ENCODE measurements at places on chromosomes 5 and 9.

GRCh38 chr5:122515709-122516431, 203.8 kb downstream of the SNCAIP start:
- peak; percentile 2 for DNase-seq

GRCh38 chr5:33801292-33801691, 90.5 kb downstream of the ADAMTS12 start:
- DNase-seq = no peak

DNA sequence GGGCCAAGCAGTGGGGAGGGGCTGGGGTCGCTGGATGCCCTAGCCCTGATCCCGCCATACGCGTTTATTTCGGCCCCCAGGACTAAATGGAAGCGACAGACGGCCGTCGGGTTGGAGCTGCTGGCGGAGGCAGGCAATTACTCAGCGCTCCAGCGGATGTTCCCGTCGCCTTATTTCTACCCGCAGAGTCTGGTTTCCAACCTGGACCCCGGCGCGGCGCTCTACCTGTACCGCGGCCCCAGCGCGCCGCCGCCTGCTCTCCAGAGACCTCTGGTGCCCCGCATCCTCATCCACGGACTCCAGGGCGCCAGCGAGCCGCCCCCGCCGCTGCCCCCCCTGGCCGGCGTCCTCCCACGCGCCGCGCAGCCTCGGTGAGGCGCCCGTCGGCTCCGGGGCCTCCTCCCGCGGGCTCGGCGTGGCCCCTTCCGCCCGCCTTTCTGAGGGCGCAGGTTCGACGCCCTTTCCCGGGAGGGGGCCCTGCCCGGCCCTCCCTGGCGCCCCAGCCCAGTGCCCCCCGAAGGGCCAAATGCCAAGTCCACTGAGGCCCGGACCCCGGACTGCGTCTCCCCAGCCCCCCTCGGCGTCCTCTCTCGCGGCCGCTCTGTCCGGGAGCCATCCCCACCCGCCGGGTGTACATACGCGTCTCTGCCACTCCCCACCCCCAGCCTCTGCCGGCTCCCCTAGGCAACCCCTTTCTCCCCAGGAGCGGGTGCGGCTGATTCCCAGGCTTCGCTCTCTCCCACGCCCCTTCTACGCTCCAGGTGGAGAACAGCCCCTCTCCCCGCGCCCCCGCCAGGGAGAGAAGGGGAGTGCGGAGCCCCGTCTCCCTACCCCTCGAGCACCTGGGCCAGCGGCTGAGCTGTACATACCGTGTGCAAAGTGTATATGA, 7.0 kb downstream of the BARHL1 start:
- no peak for DNase-seq

DNA sequence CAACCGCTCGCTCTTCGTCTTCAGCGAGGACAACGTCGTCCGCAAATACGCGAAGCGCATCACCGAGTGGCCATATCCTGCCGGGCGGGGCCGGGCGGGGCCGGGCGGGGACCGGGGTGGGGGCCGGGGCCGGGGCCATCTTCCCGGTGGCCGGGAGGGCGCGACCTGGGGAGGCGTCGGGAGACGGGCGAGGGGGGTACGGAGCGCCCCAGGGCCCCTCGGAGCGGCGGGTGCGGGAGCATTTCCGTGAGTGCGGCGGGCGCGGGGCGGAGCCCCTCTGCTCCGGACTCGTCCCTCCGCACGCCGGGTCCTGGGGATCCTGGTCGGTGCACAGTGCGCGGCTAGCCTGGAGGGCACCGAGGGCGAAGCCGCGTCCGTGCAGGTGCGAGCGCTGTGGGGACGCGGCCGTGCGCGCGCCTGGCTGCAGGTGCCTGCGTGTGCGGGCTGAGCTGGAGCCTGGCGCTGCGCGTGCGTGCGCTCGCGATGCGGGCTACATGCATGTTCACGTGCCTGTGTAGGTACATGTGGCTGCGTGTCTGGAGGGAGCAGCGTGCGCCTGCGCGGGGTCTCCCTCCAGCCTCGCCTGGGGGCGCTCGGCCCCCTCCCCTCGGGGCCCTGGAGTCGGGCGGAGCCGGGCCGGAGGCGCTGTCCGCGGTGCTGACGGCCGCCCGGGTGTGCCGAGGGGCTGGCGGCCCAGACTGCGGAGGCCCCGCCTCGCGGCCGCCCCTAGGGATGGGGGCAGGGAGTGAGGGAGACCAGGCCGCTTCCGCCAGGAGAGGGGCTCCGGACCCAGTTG, 762 bp downstream of the CACNA1B start:
- peak; percentile 50 for DNase-seq

DNA sequence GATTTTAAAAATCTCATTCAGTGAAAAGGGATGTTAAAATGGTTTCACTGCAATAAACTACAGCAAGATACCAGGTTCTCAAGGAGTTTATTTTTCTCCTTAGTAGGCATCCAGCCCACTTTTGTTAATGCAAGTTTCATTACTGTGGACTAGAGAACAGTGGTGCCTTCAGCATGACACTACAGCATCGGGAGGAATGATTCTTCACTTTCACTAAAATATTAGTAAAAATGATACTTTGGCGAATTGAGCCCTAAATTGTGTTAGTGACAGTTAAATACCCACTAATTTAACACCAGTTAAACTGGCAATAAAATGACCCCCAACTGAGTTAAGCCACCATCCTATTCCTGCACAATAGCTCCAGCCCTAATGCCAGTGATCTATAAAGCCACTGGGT, 152.2 kb upstream of the MPDZ start:
- no peak for DNase-seq

- DNase-seq = no peak
Observed at GRCh38 chr5:135827965-135828781, 6.3 kb upstream of the SLC25A48 start.

DNA sequence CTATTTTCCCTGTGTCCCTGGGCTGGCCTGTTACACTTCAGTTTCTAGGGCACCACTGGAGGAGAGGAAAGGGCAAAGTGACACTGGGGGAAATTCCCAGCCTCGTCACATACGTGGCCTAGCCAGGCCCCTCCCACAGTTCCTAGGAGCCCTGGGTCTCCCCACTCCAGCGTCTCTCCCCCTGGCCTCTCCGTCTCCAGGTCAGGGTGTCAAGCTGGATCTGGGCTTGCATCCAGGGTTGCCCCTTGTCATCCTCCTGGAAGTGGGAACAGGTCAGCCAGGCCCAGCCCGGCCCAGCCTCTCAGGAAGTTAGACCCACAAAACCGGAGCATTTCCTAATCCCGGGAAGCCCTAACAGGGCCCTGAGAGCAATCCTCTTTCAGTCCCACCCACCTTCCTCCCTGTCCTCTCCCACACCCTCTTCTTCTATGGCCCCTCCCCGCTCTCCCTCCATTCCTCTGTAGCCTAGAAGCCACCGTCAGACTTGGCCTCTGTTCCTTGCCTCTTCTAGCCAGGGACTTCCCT, 4.7 kb upstream of the TNIP1 start:
- DNase-seq = no peak

GRCh38 chr5:1733369-1733768, 66.3 kb downstream of the MRPL36 start:
- DNase-seq = no peak

DNA sequence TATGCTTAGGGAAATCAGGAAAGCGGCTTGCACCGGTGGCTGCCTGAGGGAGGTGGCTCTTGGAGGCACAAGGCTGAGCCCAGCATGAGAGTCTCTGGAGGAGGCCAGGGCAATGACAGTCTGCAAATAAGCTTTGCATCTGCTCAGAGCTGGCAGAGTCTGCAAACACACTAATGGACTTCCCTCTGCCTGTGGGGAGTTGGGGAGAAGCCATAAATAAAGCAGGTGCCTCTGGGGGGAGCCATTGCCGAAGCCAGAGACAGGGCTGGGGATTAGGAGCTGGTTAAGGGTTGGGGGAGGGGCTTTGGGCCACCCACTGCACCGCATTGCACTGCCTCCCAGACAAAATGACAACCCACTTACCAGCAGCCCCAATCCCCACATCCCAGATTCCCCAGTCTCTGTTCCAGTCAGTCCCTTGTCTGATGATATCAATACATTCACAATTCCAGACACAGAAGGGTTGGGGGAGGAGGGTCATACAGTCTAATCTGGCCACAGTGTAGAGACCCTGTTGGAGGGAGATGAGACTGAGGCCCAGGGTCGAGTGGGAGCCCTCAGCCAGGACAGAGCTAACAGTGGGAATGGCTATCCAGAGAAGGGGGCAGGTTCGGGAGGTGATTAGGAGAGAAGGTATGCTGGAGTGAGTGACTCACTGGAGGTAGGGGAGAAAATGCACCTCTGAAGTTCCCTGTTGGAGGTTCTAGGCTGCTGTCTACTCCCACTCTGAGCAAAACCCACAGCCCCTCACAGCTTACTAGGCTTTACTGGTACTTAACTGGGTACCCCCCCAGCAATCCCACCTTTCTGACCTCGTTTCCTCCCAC, 53.7 kb downstream of the PAX5 start:
- DNase-seq = no peak

DNA sequence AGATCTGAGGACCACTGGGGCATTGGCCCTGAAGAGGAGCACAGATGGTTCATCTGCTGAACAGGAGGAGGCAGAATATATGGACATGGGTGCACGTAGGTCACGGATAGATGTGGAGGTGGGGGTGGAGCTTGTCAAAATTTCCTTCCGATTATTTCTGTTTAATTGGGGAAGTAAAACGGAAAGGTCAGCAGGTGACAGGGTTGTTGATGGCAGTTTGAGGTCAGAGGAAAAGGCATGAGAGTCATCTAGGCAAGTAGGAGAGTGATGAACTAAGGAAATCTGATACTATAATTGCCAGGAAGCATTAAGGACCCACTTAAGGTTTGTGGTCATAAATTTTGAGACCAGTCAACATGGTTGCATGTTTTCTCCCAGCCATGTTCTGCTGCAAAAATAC, 8.4 kb upstream of the FAM81B start:
- DNase-seq = no peak

DNA sequence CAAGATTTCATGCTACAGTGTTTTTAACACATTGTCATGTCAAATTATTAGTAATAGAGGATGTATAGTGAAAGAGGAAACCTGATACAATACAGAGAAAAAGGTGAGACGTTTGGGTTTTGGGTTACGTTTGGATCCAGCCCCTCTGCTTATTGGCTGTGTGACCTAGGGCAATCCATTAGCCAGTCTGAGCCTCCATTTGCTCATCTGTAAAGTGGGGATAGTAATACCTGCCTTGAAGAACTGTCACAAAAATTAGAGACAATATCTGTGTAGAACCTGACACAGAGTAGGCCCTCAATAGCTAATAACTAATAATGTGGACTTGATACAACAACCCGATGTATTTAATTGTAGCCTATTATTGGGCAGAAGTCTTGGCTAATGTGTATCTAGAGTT, 4.3 kb upstream of the BOD1 start:
- no peak for DNase-seq

DNA sequence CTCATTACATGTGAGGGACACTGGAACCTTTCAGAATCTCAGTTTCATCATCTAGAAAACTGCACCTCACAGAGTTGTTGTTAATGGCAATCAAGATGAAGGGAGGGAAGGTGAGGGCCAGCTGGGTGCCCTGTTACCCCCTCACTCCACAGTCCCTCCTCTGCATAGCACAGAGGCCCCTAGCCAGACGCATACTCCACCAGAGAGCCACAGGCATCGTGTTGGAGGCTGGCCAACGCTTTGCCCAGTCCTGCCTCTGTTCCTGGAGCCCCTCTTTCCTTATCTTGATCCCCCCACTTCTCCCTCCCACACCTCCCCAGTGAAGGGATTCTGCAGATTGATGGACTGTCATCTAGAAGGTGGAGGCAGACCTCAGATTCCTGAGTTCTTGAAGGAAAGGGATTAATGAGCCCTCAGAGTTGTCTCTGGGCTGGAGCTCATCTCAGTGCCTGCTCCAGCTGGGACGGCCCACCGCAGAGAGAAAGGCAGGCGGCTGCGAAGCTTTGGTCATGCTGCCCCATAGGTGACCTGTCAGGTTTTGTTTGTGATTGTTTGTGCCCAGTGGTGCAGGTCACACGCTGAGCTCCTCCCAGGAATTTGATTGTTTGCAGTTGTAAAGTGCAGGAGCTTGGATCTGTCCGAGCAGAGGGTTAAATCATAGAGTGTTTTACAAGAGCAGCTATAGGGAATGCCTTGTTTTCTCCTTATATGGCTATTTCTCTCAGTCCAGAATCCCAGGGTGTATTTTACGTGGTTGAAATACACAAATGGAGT, 487.3 kb downstream of the CCDC171 start:
- no peak for DNase-seq

GRCh38 chr9:90697808-90698207, 55.2 kb upstream of the DIRAS2 start:
- no peak for DNase-seq

DNA sequence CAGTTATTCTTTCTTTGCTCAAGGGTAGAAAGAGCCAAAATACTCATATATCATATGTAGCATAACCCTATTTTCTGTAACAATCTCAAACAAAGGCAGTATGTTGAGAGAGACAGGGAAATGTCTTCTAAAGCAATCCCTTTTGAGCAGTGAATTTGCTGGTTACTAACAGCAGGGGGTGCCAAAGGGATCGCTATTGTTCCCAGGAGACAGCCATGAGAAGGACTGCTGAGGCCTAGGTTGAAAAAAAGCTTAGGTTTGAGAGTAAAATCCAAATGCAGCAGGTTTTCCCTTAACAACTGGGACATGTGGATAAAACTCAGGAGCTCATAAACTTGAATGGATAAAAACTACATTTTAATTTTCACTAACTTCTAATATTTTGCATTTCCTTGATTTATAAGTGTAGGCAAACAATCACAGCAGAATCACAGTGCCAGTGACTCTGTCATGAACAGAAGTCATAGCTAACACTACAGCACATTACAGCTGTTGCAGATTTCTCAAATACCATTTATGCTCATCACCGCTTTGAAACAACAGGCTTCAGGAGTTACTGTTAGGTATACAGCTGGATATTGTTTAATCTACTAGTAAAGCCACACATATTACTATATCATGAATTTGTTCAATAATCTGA, 148.4 kb downstream of the MAPKAP1 start:
- peak; percentile 8 for DNase-seq

- DNase-seq = no peak
Observed at GRCh38 chr9:92122061-92122460, 6.8 kb upstream of the SPTLC1 start.

GRCh38 chr9:137952976-137953666, 75.5 kb downstream of the CACNA1B start:
- DNase-seq = no peak

DNA sequence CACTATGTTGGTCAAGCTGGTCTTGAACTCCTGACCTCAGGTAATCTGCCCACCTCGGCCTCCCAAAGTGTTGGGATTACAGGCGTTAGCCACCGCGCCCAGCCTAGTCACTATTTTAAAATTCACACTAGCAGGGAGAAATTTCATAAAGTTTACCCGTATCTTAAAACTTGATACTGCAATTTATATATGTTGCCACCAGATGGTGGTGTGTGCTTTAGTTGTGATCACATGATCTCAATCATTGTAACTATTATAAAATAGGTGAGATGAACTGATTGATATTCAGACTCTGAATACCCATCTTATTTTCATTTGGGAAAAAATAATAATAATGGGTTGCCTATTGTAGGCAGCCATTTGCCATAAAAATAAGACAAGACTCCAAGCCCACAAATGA, 1330.4 kb upstream of the WWC1 start:
- DNase-seq = no peak

Data from nucleus accumbens (tissue), 56 donors.